AG09309 (cell line): ENCODE measurements at places on chromosomes 1 and 21.
A peak's percentile ranks its signal among the peaks of the same experiment; 100 is the strongest.

GRCh38 chr1:21337928-21338572 lies 47.8 kb upstream of the ECE1 start:
- DNase-seq, result peak; percentile 33

GRCh38 chr1:67431156-67431765 lies 1.1 kb upstream of the SERBP1 start:
- no peak for DNase-seq

GRCh38 chr1:112251766-112252506 lies 144.1 kb upstream of the CTTNBP2NL start:
- peak; percentile 21 for DNase-seq

GRCh38 chr1:2388004-2388913 lies 3.1 kb downstream of the MORN1 start:
- DNase-seq, result no peak

DNA sequence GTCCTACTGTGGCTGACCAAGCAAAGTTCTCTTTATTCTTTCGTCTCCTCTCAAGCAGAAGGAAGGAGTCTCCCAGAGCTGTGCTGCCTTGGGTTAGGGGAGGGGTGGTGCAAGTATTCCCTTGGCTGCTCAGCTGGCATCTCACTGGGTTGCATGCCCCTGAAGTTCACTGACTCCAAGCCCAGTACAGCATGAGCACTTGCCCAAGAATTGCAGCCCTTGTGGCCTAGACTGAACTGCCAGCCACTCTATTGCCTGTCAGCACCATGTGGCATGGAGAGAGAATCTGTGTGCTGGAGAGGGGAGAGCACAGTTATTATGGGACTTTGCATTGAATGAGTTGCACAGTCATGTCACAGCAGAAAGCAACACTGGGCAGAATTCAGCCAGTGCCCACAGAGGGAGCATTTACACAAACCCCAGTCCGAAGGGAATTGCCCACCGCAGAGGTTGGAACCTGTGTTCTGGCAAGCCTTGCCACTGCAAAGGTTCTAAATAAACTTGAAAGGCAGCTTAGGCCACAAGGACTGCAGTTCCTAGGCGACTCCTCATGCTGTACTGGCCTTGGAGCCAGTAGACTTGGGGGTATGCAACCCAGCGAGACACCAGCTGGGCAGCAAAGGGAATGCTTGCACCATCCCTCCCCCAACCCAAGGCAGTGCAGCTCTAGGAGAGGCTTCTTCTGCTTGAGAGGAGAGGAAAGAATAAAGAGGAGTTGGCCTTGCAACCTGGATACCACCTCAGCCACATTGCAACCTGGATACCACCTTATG lies 28.8 kb downstream of the DR1 start:
- DNase-seq, result no peak

DNA sequence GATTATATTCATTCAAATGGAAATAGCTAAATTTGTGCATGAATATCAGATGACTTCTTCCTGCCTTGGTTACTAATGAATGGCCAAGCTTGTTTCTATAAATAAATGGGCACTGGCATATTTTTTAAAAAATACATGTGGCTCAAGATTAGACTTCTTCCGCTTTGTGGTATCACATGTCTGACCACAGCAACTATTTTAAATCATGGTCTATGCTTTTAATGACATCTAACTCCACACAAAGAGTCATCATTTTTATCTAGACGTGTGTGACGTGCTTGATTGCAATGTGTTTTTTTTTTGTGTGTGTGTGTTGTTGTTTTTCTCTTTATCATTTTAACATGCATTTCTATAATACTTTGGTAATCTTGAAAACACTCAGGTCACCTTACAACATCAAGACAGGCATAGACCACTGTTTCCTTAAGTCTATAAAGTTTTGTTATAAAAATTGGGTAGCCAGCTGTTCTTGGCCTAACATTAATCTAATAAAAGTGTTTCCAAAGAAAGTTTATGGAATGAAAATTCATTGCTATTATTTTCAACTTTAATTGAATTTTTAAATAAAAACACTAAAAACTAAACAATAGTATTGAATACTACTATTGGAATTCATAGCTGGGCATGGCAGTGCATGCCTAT lies 29.5 kb downstream of the RGS1 start:
- DNase-seq, result peak; percentile 67

DNA sequence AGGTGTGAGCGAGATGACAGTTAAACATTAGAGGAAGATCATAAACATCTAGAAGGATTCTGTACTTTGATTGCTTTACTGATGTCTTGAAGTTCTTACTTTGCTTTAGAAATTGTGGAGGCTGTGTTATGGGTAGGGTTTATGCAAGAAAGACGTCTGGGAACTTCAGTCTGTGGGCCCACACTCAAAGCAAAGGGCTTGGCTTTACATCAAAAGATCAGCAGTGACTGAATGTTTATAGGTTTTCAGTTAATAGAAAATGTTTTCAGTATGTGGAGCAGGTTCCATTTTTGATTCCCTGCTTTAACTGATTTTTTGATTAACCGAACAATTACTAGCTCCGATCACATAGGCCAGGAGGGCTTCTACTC lies 31.9 kb downstream of the PEX14 start:
- DNase-seq, result no peak

DNA sequence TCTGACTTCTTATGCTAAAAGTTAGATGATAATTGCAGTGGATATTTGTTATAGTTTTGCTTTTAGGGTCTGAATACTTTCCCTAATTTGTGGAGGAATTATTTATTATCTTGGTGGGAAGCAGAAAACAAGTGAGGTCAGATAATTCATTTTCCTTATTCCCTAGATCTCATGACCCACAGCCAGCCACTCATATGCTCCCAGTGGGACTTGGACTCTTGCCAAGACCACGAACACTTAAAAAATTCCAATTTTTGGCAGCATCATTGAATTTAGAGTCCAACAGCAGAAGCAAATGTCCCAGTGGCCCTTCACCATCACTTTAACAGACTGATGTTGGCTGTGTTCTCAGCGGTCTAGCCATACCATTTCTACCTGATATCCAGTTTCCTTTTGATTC lies 204.2 kb downstream of the HMCN1 start:
- no peak for DNase-seq

GRCh38 chr1:220335668-220336067 lies 63.4 kb upstream of the RAB3GAP2 start:
- DNase-seq, result no peak

DNA sequence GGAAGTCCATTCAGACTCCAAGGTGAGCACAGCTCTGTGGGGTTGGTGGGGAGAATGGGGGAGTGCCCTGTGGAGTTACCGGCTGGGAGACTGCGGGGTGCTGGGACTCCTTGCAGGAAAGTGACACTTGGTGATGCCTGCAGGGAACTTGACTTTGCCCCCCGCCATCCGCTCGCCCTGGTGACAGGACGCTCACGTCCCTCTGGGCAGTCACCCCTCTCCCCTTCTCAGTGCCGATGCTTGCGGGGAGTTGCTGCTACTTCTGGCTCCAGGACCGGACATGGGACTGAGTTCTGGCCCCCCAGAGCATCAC lies 209.5 kb upstream of the C1orf174 start:
- no peak for DNase-seq

DNA sequence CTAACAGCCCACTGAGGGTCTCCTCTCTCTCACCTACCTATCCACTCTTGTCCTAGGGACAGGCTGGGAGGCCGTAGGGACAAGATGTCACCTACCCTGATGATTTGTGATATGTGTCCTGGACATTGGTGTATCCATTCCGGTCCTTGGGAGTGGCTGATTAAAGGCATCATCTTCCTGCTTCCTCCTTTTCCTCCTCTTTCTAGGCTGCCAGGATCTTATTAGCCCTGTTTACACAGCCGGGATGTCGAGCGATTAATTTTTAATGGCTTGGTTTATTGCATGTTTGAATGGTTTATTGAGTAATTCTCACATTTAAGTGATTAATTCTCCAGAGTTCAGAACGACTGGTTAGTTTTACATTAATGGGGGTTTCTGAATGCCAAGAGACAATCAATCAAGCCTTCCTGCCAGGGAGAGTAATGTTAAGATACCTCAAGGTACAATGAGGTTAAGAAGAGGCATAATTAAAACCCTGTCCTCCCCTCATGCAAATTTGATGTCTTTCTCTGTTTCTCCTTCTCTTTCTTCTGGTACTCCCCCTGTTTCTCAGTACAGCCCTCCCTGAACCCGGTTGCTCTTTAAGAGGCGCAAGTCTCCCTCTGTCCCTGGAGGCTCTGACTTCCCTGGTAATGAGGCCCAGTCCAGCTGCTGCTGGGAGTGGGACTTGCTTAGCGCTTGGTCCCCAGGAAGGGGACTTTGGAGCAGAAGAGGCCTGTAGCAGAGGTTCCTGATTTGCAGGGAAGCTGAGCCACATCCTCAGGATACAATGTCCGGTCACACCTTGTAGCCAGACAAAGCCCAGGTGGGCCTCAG lies 50.9 kb downstream of the ACTL8 start:
- no peak for DNase-seq

DNA sequence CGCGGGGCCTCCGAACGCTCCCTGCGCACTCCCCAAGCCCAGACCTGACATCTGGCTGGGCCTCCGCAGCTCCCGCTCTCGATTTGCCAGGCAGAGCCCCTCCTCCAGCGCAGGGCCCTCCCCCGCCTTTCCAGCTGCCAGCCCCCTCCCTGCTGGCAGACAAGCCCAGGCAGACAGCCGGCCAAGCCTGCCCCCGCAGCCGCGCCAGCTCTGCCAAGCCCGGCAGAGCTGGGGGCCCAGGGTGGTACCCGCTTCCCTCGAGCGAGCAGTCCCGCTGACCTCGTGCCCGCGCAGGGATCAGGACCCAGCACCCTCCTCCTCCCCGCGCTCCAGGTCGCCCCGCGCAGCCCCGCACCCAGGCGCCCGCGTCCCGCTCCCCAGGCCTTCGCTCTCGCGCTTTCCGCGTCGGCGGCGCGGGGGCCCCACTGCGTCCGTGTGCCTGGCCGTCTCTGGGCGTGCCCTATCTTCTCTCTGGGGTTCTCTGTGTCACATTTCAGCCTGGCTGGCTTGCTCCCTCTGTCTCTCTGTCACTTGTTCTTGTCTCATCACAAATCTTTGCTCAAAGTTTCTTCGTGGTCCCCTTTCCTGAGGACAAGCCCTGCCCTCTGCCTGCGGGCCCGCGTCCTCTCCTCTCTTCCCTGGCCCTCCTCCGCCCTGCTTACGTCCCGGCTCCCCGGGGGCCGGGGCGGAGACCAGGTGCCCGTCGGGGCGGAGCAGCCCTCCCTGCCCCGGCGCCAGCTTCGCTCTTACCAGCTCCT lies 580 bp downstream of the INKA2 start:
- DNase-seq, result no peak

- DNase-seq, result peak; percentile 5
Measured at GRCh38 chr21:25421321-25422028, 185.8 kb downstream of the MRPL39 start.

DNA sequence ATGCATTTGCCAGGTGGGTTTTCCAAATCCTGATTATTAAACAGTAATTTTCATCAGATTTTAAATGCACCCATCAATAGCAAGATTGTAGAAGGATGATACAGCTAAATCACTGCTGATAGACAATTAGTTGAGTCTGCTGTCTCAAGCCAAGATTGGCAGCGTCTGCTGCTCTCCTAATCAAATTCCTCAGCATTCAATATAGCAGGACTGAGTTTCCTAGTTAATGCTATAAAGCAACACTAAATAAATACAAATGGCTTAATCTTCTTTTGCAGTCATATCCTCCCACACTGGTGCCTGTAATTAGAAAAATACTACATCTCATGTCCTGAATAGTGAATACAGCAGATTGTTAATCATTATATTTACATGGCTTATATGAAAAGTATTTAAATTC lies 1028.8 kb downstream of the ADGRL2 start:
- no peak for DNase-seq

DNA sequence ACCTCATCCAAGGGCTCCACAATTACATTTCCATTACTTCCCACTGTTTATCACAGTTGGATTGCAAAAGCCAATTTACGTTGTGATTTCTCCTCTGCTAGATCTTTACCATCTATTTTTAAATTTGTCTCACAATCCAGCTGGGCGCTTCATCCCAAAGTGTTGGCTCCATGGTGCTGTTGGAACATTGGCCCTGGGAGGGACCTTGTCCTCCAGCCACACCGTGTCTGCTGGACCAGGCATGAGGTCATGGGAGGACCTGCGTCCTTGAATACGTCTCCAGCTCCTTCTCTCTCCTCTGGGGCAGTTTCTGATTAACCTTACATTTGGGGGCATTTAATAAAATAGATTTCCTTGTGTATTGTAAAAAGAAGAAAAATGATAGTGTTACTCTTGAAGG lies 125.4 kb downstream of the KCNJ6 start:
- no peak for DNase-seq

DNA sequence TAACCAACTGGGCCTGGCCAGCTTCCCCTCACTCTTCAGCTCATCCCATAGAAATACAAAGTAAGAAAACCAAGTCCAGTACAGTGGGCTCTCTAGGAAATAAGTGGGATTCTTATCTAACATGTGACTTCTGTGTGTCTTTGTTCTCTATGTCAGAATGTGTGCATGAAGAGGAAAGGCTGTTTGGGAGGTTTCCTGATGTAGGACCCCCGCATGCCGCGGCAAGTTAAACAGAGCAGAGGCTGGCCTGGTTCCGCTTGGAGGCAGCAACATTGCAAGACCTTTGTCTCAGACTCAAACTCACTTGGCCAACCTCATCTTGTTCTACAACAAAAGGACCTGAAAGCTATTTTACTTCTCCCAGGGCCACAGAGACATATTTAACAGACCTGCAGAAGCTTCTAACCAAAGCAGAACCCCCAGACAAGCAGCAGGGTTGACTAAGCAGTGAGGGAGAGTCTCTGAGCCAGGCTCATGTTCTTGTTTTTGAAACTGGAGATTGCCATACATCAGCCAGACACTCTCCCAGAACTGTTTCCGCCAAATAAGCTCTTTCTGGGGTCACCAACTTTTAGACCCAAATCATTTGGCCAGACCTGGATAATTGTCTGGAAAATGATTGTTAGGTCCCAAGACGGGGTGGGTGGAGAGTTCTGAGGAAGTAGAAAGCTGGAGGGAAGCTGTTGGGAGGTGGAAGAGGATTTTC lies 6.2 kb downstream of the MTARC2 start:
- no peak for DNase-seq

- DNase-seq, result no peak
Measured at GRCh38 chr1:30466026-30466425, 257.4 kb downstream of the MATN1 start.

- DNase-seq, result no peak
Measured at GRCh38 chr1:154901591-154901990, 31.5 kb upstream of the KCNN3 start.

GRCh38 chr1:48341221-48341620 lies 118.7 kb downstream of the SLC5A9 start:
- DNase-seq, result no peak

- DNase-seq, result no peak
Measured at GRCh38 chr1:186626356-186626932, 53.8 kb downstream of the PTGS2 start.

DNA sequence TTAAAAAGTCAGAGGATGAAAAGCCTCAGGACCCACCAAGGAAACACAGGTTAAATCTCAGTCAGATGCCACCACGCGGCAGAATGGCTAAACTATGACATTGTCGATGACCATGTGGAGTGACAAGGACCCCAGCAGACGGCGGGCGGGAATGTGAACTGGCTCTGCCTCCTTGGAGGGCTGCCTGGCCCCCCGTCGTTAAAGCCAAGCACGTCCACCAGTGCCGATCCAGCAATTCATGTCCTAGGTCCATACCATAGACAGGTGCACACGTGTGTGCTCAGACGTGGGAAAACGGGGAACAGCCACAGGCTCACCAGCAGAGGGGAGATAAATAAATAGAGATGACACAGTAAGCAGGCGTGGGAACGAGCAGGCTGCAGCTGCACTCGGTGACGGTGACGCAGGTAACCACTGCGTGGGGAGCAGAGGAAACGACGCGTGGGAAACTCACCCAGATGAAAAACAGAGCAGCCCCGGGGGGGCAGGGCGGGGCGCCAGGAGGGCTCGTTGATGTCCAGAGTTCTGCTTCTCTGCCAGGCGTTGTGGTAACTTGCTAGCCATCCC lies 28.3 kb upstream of the PCBP3 start:
- no peak for DNase-seq
